ENCODE measurements at places on chromosomes 6 and 20. TPM values are rescaled to one million over a fixed set of nuclear protein-coding genes. Genes with fewer than 3 reads are reported as not detected.

DNA sequence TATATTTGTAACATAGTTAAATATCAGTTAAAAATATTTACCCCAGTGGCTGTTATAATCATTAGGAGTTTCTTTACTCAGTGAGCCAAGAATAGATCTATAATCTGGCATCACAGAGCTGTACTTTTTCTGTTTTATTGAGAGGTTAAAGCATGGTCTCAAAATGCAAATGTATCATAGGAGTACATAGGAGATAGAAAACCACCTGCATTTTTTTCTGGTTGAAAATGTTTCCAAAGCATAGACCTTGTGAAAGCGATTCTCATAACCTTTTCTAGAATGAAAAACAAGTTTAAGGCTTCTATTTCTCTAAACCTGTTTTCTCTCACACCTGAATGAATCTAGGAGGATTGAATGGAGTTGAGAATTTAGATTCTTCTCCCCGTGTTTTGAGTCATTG is 14.4 kb downstream of the KCNQ5 start:
- DNase-seq = no peak

- no peak for DNase-seq
Measured at GRCh38 chr6:1716396-1716795, 106.7 kb downstream of the FOXC1 start.

GRCh38 chr6:150465610-150466009 is 96.8 kb downstream of the IYD start:
- no peak for DNase-seq

GLP1R gene
- not detected for total RNA-seq

PRL gene
- not detected for total RNA-seq

CGA gene
- not detected for total RNA-seq

MAFB gene
- total RNA-seq = 0.64 TPM
